K562 (cell line): ENCODE measurements at places on chromosomes 4 and X.

GRCh38 chrX:139930401-139930800, 2.5 kb downstream of the ATP11C start:
- DNase-seq: no peak

GRCh38 chr4:56480691-56481090, 13.3 kb downstream of the SRP72 start:
- DNase-seq: no peak

DNA sequence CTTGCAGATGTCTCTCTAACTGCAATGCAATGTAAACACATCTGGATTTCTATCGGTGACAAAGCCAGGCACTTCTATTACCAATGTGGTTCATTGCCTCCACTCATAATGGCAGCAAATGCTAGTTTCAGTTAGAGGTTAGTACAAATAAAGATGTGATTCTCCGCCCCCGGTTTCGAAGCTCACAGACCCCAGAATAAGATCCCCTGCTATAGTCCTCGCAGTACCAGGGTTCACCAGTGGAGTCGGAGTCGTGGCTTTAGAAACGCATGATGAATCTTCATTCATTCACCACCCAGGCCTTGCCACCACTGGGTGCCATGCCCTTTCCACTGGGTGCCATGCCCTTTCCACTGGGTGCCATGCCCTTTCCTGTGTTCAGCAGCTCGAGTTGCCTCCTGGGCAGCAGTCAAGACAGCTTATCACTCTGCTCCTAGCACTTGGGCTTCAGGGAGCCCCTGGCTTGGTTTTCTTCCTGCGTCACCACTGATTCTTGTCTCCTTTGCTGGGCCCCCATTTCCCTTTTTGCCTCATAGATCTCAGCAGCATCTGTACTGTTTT, 3.5 kb upstream of the NAA10 start:
- DNase-seq: no peak

DNA sequence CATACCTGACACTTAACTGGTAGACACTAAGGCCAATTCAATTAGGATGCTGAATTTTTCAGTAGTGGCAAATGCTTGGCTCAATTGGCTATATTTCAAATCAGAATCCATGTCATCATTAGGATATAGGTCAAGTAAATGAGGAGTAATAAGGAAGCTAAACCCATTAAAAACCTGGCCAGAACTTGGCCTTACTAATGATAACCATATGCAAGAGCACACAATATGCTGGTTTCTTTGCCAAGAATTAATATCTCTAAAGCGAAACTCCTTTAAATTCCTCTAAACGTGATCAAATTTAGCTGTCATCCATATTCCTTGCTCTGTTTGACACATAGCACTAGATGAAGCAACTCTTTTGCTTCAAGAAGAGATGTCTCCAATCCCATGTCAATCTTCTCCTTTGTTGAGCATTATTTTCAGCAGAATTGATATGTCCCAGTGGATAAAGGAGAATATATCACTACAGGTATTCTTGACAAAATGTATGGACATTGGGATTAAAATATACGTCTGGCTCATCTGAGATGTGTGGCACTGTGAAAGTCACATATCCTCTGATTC, 206.1 kb upstream of the ANKRD50 start:
- DNase-seq: no peak

DNA sequence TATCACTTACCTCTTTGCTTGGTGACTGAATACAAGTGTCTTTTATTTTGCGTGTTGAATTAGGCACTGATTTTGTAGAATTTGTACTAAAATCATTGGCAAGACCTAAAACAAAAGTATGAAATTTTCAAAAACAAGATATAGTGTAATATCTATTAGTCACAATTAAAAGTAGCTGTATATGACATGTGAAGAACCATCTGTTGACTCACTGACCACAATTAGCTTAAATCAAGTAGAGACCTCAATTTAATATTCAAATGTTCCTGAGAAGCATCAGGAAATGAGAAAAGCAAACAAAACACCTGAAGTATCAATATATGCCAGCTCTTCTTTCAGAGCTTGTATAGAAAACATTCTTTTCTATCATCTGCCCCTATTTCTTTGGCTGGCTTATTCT, 5.5 kb downstream of the CENPC start:
- no peak for DNase-seq

DNA sequence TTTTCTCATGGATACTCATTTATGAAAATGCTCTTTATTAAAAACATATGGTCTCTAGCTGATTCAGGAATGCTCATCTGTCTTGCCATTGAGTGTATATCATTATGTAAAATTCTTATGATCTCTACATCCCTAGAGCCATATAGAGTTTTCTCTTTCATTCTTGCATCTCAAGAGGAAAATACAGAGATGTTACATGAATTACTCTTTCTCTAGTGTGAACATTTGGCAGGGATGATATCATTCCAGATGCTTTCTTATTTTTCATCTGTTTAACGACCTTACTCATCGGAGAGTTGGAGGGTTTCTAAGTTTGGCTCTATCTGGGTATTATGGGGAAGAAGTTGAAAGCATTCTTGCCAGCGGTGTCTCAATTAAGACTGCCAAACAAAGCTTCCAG, 202.9 kb upstream of the SLC7A11 start:
- DNase-seq: no peak

DNA sequence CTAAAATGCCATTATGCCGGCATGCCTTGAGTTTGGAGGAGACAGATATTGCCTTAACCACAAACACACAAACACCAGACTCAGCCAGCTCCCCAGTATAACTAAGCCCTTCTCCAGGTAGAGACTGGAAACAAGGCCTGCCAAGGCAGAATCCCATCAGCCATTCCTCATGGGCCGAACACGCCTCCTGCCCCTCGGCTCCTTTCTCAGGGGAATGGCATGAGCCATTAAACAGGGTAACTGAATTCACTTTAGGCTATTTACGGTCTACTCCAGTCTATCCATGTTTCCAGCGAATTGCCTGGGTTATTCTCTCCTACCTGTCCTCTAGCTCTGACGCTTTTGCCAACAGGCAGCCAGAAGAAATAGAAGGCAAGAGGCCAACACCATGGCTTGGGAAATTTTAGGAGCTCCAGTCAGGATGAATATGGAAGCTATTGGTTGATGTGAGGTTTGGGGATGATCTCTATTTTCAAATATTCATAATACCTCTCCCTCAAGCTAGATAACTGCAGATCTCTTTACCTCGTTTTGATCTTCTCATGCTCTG, 4.9 kb downstream of the SEL1L3 start:
- no peak for DNase-seq

DNA sequence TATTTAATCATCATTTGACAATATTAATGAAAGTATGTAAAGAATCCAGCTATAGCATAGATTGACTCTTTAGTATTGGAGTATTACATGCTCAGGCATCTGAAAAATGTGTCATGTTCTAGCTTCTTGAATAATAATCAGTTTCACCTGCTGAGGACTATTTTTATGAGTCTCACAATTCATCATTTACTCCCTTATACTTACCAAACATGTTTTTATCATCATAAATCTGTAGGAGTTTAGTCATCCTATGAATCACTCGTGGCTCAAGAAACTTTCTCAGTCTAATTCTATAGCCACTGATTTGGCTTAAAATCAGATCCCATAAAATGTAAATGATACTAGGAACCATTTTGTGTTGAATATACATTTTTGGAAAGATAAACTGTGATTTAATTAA, 1616.1 kb downstream of the C4orf33 start:
- DNase-seq: no peak

GRCh38 chrX:118152721-118153120, 36.1 kb upstream of the KLHL13 start:
- no peak for DNase-seq

DNA sequence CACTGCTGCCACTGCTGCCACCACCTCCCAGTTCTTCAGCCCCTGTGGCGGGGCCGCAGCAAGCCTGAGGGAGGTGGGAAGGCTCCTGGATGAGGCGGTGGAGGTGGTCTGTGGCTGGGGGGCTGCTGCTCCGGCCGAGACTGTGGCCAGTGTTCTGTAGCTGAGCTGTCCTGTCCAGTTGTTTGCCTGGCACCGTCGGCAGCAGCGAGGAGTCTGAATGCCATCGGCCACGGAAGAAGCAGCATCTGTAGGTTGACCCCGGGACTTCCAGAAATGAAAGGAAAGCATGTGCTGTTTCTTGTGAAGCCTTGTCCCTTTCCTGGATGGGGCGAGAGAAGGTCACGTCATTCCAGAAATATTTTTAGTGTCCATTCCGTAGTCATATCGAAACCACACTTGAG, 3.3 kb downstream of the C4orf54 start:
- no peak for DNase-seq

GRCh38 chrX:49754233-49754857, 58.6 kb upstream of the PAGE1 start:
- DNase-seq: peak; percentile 59

GRCh38 chrX:72366701-72367454, 61.2 kb upstream of the CITED1 start:
- no peak for DNase-seq
